HTR-8/SVneo (cell line): ENCODE measurements at places on chromosomes 7 and 10.

DNA sequence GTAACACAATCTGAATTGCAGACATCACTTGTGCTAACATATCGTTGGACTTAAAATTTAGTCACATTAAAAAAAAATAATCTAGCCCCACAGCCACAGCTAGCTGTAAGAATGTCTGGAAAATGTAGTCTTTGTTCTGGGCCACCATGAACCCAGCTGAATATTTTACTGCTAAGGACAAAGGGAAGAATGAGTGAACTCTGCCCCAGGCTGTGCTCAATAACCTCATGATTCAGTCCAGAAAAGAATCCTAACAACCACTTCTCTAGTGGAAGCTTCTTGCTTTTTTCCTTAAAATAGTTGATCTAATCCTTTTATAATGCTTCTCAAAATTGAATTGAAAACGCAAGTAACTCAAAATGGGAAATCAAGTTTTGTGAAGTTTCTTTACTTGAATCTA, 25.6 kb upstream of the SOSTDC1 start:
- DNase-seq: no peak

- no peak for DNase-seq
Measured at GRCh38 chr10:87837445-87837844, 19.4 kb upstream of the ATAD1 start.

- no peak for DNase-seq
Measured at GRCh38 chr10:105743343-105744056, 1102.4 kb downstream of the SORCS3 start.

DNA sequence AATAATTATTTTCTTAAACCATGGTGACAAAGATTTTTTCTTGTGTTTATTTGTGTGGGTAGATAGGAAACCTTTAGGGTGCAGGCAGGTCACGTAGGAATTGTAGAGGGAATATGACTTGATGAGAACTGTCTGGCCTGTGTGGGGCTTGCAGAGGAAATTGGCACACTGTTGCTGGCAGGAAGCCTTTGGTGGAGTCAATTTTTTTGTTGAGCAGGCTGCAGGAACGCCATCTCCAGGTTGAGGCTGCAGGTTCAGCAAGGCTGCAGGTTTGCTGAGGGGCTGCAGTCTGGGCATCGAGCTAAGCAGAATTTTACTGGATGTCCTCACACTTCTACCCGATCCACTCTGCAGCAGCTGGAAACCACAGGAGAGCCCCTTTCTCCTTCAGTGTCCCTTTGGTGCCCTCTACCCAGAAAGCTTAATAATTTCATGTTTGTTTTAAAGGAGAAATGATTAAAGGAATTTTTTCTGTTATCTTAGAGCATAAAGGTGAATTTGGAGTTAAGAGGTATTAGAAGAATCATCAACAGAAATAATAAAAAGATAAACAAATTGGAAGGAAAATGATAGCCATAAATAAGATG, 37.0 kb downstream of the TBC1D12 start:
- DNase-seq: peak; percentile 23

DNA sequence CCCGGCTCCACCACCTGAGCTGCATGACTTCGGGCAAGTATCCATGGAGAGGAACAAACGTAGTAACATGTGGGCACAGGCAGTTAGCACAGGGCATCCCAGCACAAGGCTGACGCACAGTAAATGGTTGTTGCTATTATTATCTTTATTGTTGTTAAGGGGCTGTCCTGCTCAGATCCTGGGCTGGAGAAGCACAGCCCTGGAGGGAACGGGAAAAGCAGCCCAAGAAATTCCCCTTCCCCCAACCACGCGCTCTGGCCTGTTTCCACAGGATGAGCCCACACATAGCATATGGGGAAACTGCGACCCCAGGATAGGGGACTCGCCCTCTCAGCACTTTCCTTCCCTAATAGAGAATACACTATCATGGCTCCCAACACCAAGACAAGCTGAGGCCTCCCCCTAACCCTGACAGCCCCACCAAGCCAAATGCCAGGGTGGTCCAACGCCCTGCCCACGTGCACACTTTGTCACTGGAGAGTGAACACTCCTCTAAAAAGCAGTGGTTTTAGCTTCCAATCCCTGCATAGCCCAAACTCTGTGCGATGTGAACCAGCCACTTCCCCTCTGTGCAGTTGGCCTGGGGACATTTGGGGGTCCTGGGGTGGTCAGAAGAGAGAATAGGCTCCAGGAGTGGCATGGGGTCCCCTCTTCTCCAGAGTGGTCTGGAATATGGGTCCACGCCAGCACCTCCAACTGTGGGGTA, 11.0 kb downstream of the PSD start:
- DNase-seq: no peak

DNA sequence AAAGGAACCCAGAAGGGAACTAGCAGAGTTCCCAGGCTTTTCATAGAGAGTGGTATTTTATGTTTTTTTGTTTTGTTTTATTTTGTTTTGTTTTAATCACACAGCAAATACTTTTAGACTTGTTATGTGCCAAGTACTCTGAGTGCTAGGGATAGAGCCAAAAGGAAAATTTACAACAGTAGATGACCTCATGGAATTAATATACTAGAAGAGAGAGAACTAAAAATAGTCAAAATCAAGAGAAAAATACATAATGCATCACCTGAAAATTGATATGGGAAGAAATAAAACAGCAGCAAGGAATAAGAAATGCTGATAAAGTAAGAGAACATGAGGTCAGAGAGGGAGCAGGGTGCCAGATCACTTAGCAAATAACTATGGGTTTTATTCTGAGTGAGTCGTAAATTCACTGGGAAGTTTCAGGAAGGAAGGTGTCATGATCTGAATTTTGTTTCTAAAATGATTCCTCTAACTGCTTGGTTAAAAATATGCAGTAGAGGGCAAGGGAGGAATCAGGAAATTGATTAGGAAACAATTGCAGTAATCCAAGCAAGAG, 351.0 kb downstream of the ANKRD7 start:
- DNase-seq: no peak
